Ascending aorta (tissue), 2 donors: ENCODE measurements at places on chromosomes 1 and 21. TPM values are rescaled to one million over a fixed set of nuclear protein-coding genes. Genes with fewer than 3 reads are reported as not detected.
A peak's percentile ranks its signal among the peaks of the same experiment; 100 is the strongest.

FCRL1 gene
- total RNA-seq = not detected

- DNase-seq = no peak
Observed at GRCh38 chr1:13546791-13547190, 33.0 kb upstream of the LRRC38 start.

GRCh38 chr1:244424649-244425334, 26.9 kb downstream of the ADSS2 start:
- DNase-seq = no peak

- DNase-seq = no peak
Observed at GRCh38 chr1:90174246-90174645, 179.3 kb downstream of the ZNF326 start.

DNA sequence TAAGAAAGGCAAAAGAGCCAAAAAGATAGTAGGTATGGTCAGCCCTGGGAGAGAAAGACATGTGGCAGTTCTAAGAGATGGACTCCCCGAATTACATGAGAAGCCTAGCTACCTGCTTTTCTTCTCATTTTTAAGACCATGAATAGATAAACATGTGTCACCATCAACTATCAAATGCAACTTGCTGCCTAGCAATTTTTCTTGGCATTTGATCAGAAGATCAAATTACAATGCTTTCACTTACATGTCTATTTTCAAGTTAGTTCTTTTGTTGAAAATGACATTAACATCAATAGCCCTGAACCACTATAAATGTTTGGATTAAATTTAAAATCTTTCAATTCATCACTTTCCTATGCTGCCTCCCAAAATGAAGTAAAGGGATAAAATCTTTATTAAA, 212.3 kb downstream of the HHIPL2 start:
- DNase-seq = no peak

PTPRC gene
- total RNA-seq = 21.3 TPM

GRCh38 chr1:202127836-202128622, 5.3 kb downstream of the GPR37L1 start:
- DNase-seq = no peak

VSIG8 gene
- total RNA-seq = not detected

DNA sequence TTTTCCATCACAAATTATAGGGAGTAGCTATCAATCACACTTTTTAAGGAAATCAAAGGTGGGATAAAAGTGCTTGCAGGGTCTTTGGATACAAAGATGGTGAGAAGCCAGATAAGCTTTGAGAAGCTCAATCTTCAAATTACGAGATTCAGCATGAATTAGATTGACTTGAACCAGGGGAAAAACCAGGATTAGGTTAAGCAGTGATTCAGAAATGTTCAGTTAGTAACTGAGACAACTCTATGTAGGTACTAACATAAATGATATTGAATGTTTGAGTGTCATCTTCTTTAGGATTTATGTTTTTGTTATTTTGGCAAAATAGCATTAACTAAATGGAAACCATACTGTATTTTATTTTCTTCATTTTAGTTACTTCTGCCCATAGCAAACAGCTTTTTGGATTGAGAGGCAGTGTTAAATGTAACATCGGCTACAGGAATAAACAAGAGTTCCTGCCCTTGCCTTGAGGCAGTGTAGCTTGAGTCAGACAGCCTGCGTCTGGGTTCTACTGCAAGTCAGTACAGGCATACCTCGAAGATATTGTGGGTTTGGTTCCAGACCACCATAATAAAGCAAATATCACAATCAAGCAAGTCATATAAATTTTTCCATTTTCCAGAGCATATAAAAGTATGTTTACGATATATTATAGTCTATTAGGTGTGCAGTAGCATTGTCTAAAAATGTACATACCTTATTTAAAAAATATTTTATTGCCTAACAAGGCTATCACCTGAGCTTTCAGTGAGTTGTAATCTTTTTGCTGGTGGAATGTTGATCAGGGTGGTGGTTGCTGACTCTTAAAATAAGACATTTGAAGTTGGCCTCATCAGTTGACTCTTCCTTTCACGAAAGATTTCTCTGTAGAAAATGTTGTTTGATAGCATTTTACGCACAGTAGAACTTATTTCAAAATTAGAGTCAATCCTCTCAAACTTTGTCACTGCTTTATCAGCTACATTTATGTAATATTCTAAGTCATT, 36.9 kb upstream of the BACH1 start:
- DNase-seq = no peak

DNA sequence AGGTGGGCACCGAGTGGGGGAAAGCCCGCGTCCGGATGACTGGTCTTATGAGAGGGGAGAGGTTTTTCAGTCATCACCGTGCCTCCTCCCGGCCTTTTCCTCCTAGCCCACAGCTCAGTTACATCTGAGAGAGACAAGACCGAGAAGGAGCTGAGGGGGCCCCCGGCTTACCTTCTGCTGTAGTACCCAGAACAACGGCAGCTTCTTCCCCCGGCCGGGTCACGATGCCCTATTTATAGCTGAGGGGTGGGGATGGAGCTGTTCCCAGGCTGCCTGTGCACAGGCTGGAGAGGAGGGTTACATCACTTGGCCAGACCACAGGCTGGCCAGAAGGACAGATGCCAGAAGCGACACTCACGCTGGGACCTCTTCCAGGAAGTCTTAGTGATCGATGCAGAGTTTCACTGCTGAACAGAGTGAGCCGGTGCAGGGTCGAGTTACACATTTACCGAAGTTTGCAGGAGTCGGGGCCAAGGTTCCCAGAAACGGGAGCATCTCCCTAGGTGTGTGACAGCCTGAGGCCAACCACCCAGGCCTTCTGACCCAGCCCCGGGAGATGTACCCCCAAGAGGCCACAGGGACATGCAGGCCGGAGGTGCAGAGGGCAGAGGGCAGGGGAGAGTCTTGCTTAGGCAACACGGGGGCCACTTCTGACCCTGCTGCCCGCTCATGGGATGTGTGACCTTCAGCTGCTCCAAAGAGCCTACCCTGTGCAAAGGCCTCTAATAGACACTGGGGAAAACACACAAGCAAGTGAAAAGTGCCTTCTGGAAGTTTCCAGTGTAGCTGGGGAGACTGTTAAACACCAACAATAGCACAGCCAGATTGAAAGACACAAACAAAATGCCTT, at the start of gene AGT:
Gene AGT, minus strand, starts transcription at position 208 of the 850 bp plus-strand sequence. CDS start 3,299 bp downstream, outside the sequence.
- DNase-seq = peak; percentile 16

DNA sequence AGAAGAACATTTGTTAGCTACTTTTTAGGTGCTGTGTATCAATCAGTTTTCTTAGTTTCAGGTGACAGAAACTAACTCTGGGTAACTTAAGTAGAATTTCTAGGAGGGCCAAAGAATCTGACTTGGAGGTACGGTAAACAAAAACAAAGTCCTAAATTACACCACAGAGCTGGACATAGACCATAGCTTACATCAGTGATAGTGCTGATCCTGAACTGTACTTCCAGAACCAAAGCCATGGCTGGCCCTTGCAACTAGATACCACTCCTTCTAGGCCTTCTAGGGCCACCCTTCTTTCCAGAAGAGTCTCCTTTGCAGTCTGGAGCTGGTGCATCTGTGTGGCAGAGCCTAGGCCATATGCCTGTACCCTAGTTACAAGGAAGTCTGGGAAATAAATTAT, 94.5 kb downstream of the OLFML2B start:
- DNase-seq = no peak
